ENCODE measurements at places on chromosomes 11 and 22.

- no peak for DNase-seq
These were observed 5.3 kb downstream of the GLB1L2 start for GRCh38 chr11:134337051-134337450.

GRCh38 chr11:77046060-77046501 lies 11.9 kb downstream of the B3GNT6 start:
- no peak for DNase-seq

- DNase-seq: no peak
These were observed 8.2 kb upstream of the SYT8 start for GRCh38 chr11:1826552-1827094.

DNA sequence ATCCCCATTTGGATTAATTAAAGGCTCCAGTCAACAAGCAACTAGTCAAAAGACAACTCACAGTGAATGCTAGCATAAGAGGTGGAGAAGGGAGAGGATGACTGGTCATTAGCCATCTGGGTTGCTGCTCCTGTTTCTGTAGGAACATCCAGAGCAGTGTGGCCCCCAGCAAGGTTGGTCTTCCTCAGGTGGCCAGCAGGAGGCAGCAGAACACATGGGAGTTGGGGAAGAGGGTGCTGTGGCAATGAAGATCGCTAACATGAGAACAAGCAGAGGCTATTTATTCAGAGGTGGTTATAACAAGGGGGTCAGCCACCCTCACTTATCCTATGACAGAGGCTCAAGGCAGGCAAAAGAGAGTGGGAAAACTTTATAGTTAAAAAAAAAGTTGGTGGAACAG lies 21.3 kb downstream of the IZUMO1R start:
- DNase-seq: no peak

- no peak for DNase-seq
These were observed 18.6 kb downstream of the ADAMTS8 start for GRCh38 chr11:130409594-130410388.

DNA sequence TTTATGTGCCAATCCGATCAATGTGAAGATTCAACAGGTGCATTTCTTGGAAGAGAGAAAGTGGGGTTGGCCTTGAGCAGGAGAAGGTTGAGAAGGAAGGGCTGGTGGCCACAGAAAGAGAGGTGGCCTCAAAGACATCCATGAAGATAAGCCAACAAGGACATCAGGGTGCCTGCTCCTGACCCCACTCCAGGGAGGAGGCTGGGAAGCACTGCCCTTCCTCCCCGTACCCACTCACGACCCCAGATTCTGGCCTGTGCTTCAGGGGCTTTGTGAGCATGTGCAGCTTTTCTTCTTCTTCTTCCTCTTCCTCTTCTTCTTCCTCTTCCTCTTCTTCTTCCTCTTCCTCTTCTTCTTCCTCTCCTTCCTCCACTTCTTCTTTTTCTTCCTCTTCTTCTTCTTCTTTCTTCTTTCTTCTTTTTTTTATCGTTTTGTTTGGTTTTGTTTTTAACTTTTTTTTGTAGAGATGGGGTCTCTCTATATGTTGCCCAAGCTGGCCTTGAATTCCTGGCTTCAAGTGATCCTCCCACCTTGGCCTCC lies 30.3 kb downstream of the DKK3 start:
- DNase-seq: no peak

GRCh38 chr11:78961247-78961646 lies 386.6 kb upstream of the NARS2 start:
- DNase-seq: no peak

DNA sequence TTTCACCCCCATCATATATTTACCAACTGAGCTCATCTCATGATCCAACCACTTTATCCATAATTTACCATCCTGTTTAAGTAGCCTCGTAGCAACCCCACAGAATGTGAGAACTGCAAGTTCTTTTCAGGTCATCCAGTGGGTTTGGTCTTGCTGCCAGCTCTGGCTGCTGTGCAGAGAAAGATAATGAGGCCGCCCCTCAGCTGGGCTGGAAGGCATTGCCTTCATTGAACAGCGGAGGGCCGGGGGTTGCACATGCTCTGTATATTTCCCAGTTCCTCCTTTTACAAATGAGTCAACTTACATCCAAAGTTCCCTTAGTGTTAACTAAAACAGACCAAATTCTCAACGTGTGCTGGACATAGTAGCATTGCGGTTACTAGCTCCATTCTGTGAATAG lies 96.7 kb downstream of the SYN3 start:
- DNase-seq: no peak

- no peak for DNase-seq
These were observed 20.7 kb downstream of the CDKN1C start for GRCh38 chr11:2864901-2865300.

GRCh38 chr22:42651134-42651533 lies 1.9 kb upstream of the CYB5R3 start:
- no peak for DNase-seq

DNA sequence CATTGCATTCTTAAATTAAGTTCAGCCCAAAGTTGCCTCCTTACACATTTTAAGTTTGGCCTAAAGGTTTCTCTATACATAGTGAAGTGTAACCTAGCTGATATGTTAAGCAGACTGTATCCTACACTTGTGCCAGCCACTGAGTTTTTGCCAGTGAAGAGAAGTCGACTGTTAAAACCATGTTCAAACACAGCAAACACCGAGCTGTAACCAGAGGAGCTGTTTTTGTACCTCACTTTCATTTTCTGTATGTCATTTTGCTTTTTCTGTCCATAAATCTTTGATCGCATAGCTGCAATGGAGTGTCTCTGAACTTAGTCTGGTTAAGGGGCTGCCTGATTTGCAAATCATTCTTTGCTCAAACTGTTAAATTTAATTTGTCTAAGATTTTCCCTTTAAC lies 403.7 kb downstream of the LUZP2 start:
- DNase-seq: no peak

- DNase-seq: no peak
These were observed 188.9 kb downstream of the ST3GAL4 start for GRCh38 chr11:126544108-126545056.

DNA sequence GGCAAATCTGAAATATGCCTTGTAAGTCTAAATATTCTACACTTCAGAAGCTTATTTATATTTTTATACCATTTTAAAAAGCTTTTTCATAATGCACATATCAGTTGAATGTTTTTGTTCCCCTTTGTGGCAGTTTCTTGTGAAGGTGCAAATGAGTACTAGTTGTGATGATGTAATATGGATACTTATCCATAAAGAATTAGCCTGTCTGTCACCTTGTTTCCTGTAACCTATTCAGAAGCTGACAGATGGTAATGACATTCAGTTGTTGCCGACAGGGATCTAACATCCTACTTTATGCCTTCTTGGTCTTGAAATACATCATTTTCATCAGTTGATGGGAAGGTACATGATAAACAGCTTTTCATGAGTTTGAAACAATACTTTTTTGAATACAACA lies 2.9 kb downstream of the QSER1 start:
- DNase-seq: no peak

DNA sequence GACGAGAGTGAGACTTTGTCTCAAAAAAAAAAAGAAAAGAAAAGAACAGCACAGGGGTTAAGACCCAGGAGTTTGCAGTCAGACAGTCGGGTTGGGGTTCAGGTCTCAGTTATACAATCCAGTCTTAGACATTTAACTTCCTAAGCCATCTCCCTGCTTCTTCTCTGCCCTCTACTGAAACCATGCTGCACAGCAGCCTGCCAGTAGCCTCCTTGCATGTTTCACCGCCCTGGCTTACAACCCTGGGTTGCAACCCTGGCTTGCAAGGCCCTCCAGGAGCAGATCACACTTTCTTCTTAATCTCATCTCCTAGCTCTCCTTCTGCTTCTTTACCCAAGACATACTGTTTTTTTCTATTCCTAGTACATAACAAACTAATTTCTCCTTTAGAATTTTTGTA lies 5.9 kb upstream of the B3GAT3 start:
- DNase-seq: no peak

DNA sequence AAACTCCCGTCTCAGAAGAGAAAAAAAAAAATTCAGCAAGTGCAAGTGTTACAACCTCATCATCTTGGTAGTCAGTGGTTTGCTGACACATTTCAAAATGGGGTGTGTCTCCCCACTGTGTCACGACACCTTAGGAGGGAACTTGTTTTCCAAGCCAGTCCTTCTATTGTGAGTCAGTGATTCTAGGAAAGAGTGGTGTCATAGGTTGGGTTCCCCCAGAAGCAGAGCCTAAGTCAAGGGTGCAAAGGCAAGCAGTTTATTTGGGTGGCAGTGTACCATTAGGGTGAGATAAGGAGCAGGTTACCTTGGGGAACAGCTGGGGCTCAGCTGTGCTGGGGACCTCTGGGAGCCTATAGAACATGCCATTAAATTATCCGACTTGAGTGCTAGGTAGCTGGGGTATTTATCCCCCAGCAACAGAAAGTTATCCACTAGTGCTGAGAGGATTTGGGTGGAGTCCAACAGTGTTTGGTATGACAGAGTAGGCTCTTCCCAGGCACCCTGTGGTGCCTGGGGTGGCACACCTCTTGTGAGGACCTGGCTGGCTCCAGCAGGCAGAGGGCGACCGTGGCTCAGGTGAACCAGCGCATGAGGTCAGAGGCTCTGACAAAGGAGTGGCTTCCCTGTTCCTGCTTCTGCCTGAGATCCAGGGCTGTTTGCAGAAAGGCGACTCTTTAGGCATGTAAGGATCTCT lies 41.7 kb downstream of the KIAA1671 start:
- no peak for DNase-seq

GRCh38 chr11:42524534-42525227 lies 787.1 kb upstream of the API5 start:
- DNase-seq: peak; percentile 53

GRCh38 chr22:43226377-43227238 lies 39.7 kb upstream of the TTLL12 start:
- no peak for DNase-seq

GRCh38 chr11:5383576-5383975 lies at the start of gene OR51M1:
Gene OR51M1, plus strand, starts transcription at chr11:5383812. Its CDS starts 5,587 bp downstream, at chr11:5389399.
- no peak for DNase-seq

DNA sequence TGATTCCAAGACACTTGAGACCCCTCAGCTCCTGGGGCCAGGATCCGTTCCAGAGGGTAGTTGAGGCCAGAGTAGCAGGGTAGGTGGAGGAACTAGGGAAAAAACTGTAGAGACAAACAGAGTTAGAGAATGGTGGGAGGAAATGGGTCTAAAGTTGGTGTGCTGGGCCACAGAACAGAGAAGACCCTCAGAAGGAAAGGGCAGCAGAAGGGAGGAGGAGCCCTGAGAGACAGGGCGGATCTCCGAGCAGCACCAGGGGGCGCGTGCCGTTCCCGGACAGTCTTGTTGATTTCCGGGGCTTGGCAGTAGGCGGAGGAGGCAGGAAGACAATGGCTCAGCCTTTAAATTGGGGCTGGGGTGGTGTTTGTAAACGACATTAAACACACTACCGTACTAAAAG lies 2.4 kb upstream of the CECR2 start:
- DNase-seq: no peak

DNA sequence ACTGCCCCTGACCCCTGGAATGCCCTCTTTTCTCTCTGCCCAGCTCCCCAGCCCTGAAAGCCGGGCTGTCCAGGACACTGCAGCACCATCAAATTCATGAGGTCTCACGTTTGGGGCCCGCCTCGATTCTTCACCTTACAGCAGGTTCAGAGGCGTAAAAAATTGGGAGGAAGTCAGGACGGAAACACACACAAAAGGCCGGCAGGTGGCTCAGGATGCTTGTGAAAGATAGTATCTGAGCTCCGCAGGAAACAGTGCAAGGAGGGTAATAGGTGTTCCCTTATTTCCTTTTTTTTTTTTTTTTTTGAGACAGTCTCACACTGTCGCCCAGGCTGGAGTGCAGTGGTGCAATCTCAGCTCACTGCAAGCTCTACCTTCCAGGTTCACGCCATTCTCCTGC lies 4.1 kb downstream of the RFPL2 start:
- DNase-seq: no peak

GRCh38 chr11:77517226-77517625 lies 43.3 kb upstream of the PAK1 start:
- no peak for DNase-seq

DNA sequence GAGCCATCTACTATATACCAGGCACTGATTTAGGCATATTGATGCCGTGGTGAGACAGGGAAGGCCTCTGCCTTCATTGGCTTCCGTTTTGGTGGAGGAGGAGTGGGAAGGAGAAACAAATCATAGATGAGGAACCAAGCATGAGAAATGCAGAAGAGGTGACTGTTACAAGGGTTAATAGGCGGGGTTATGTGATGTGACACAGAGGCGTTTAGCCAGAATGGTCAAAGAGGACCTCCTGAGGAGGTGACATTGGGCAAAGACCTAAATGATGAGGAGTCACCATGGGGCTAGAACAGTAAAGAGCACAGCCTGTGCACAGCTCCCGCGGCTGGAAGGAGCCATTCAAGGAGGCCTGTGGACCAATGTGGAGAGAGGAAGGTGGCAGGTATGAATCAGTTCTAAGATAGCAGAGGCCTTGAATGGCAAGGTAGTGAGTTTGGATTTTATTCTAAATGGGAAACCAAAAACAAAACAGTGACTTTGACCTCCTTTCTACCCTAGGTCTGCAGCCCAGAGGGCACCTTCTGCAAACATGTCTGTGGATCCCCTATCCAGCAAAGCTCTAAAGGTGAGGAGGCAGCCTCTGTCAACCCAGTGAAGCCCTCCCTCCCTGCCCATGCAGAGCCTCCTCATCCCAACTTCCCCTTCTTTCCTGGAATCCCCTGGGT lies 11.7 kb downstream of the MAFF start:
- DNase-seq: no peak

DNA sequence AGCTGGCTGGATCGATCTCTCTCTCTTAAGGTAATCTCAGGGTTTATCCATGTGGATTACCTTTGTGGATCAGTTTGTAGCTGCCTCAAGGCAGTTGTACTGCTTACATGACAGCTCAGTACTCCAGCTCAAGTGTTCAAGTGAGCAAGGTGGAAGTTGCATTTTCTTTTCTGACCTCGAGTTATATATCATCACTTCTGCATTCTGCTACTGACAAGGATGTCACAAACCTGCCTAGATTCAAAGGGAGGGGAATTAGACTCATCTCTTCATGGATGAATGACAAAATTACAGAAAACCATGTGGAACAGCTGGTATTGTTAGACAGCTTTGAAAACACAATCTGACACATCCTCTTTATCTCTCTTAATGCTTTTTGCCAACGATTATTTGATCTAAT lies 6.1 kb upstream of the TCN2 start:
- no peak for DNase-seq

DNA sequence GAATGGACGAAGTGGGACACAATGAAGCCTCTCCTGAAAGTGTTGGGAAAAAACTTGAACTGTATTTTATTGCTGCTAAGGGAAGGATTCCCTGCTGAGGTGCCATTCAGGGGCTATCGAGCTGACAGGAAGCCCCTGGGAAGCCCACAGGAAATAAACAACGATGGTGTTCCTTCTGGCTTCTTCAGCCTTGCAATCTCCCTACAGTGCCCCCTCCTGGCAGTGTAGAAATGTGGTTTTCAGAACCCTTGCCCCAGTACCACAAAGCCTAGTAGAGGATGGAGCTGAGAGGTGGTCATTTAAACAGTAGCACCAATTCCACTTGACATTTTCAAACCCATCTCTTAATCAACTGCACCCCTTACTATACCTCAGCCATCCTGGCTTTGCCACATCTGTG lies 676.7 kb upstream of the ARHGAP42 start:
- DNase-seq: no peak

All from NCI-H187 treated with DMSO at 0.1 percent for 48 hours (cell line).